ENCODE measurements at places on chromosomes 12 and 14. TPM values are rescaled to one million over a fixed set of nuclear protein-coding genes. Genes with fewer than 3 reads are reported as not detected.

Gene MDGA2
- not detected for polyA plus RNA-seq

Gene PRR4
- polyA plus RNA-seq: 5.5 TPM

Gene HOXC6
- 0.04 TPM for polyA plus RNA-seq

Gene SAMD15
- polyA plus RNA-seq: 0.36 TPM

Gene CLEC4D
- 0.10 TPM for polyA plus RNA-seq

Gene ETFBKMT
- polyA plus RNA-seq: 2.3 TPM

Gene LRTM2
- not detected for polyA plus RNA-seq

Gene TSPAN31
- 41.2 TPM for polyA plus RNA-seq

Gene TAS2R9
- polyA plus RNA-seq: not detected

Gene TMEM121
- 1.5 TPM for polyA plus RNA-seq
